Calu3 (cell line): ENCODE measurements at places on chromosomes 3 and 15. TPM values are rescaled to one million over a fixed set of nuclear protein-coding genes. Genes with fewer than 3 reads are reported as not detected.
A peak's percentile ranks its signal among the peaks of the same experiment; 100 is the strongest.

Gene TBC1D2B
- total RNA-seq, result 50.0 and 52.8 TPM in 2 replicates

Gene ATP13A5
- 0.66 TPM in 1 of 2 replicates, not detected in the other for total RNA-seq

Gene PAQR9
- total RNA-seq, result 1.3 and 2.0 TPM in 2 replicates

Gene OR5K2
- total RNA-seq, result not detected in 2 replicates

Gene LSMEM2
- total RNA-seq, result 0.32 TPM in 1 of 2 replicates, not detected in the other

- DNase-seq, result no peak
These were observed 244.4 kb upstream of the GOLGA6L4 start for GRCh38 chr15:83991163-83991562.

DNA sequence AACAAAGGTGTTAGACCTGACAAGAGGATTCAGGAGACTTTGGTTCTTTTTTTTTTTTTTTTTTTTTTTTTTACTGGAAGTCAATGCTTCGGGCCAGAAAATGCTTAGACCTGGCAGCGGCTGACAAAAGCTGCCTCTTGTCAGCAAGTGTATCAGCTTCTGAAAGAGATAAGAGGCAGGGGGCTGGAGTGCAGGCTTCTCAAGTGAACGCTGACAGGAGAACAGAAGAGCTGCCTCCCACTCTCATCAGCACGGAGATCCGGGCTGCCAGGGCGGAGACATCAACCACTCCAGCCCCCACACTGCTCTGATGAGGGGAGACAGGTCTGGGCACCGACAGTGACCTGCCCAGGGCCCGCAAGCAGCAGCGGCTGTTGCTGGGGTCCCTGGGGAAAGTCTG lies 9.4 kb upstream of the SCN5A start:
- DNase-seq, result no peak

- no peak for DNase-seq
These were observed 18.3 kb downstream of the TMEM62 start for GRCh38 chr15:43151688-43152087.

GRCh38 chr3:168407381-168407780 lies 311.7 kb upstream of the GOLIM4 start:
- DNase-seq, result no peak

GRCh38 chr15:24761704-24762302 lies 86.2 kb downstream of the NPAP1 start:
- DNase-seq, result no peak

DNA sequence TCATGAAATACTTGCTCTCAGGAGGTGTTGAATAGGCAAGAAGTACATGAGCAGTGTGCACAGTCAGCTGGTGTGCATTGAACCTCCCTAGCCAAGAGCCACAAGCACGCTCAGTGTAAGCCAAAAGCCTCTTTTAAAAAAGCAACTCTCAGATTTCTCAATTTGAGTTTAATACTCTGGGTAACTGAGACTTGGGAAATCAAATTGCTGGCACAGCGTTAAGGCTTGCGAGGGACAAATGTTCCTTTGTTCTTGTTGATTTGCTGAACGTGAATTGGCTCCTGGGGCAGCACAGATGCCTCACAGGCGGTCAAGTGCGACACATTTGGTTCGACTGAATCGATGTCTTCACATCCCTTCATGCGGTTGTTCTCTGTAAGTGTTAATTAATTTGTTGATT lies at the start of gene FAM240A:
TSS of gene FAM240A (plus strand) at position 202 of the 400 bp plus-strand sequence. CDS start at position 361, 159 bp downstream.
- DNase-seq, result no peak

- DNase-seq, result no peak
These were observed 26.5 kb upstream of the P2RY12 start for GRCh38 chr3:151410891-151411559.

- no peak for DNase-seq
These were observed 234.7 kb upstream of the ZPLD1 start for GRCh38 chr3:102200126-102200525.

DNA sequence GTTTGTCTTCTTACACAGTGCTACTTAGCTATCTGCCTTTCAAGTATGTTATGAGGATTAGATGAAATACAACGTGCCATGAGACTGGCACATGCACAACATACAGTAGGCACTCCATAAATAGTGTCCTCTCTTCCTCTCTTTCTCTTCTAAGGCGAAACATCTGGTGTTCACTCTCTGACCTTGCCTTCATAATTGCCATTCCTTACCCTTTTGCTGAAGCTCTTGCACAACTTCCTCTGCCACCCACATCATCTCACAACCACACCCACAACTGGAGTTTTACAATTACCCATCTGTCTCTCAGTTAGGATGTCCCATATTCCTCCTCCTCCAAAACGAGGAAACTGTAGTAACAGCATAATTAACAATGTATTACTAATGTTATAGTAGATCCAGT lies 26.4 kb upstream of the ACP3 start:
- DNase-seq, result peak; percentile 26

GRCh38 chr3:122031123-122031468 lies 9.0 kb upstream of the ILDR1 start:
- DNase-seq, result no peak
